ENCODE measurements at places on chromosomes 11 and 22.

GRCh38 chr22:48803948-48804810 is 1023.5 kb downstream of the BRD1 start:
- DNase-seq = no peak

- DNase-seq = no peak
These were observed 13.6 kb downstream of the BCL9L start for GRCh38 chr11:118911880-118912741.

DNA sequence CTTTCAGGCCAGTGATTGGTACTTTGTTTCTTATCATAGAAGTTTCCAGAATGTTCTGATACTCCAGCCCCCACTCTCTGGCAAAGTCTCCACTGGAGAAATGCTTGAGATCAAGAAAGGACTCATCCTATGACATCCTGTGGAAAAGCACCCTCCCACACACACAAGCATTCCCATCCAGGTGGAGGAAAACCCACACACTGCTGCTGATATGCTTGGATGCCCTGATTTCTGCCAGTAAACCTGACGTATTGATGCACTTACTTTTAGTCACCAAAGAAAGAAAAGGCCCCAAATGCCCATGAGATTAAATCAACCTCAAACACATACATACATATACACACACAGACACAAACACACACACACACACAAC is 9.2 kb upstream of the SLC5A12 start:
- DNase-seq = no peak

DNA sequence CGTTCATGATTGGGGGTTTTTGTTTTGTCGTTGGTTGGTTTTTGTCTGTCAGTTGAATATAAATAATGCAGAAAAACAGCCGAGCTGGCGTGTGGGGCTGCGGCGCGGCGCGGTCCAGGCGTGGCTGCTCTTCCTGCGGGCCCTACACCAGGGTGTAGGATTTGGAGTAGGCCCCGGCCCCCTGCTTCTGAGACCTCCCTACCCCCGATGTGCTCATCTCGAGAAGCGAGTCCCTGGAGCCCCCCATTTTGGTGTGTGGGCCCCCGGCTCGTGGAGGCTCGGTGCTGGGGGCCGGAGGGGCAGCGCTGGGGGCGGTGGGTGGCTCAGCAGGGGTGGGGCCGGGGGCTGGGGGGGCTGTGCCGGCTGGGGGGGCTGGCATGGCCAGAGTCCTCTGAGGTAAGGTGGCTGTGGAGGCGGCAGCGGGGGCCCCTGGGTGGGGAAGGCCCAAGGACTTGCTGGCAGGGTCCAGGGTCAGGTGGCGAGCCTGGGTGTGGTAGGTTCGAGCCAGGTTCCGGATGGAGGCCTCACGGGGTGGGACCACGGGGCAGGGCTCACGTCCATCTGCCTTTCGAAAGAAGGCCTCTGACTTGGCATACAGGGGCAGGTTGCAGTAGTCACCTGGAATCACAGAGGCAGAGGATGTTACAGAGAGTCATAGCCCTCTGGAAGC is 100.7 kb downstream of the CEP164 start:
- DNase-seq = no peak

DNA sequence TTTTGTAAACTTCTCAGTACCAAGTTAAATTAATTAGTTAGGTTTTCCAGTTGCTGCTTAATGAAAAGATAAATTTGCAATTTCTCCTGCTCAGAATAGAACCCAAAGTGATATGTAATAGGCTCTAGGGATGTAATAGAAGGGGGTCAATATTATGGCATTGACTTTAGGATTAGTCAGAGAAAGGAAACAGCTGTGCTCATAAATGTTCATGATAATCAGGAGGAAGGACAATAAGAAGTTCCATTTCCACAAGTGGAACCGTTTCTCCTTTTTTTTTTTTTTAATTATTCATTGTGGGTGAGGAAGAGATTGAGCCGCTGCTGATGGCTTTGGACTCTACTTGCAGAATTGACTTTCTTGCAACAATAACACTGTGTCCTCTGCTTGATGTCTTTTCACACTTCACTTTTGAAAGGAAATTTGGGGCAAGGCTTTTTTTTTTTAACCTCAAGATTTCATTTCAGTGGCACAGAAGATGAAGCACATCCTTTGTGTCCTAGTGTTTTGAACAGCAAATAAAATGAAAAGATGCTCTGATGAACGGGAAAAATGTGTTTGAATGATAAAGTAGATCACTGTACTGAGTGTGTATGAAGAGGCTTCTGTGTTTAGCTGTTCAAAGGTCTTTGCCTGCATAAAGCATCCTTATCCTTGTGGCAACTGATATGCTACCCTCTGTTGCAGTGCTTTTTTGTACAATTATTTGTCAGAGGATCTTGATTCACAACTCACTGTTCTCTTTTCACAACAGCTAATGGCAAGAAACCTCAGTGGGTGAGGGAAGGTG is 62.4 kb downstream of the GAS2 start:
- no peak for DNase-seq

- no peak for DNase-seq
These were observed 3.5 kb downstream of the ADM start for GRCh38 chr11:10308201-10308954.
